ENCODE measurements at places on chromosomes 11 and 22. TPM values are rescaled to one million over a fixed set of nuclear protein-coding genes. Genes with fewer than 3 reads are reported as not detected.

- no peaks in the 10 kb centered on the region for H3K36me3 ChIP-seq
- no peak for DNase-seq
- no peak overlapping the region for H3K4me3 ChIP-seq
- H3K4me1 ChIP-seq: peaks cover 22% of the 10 kb centered on the region
These were observed 214.1 kb downstream of the FAM76B start for GRCh38 chr11:95575517-95575916.

DNA sequence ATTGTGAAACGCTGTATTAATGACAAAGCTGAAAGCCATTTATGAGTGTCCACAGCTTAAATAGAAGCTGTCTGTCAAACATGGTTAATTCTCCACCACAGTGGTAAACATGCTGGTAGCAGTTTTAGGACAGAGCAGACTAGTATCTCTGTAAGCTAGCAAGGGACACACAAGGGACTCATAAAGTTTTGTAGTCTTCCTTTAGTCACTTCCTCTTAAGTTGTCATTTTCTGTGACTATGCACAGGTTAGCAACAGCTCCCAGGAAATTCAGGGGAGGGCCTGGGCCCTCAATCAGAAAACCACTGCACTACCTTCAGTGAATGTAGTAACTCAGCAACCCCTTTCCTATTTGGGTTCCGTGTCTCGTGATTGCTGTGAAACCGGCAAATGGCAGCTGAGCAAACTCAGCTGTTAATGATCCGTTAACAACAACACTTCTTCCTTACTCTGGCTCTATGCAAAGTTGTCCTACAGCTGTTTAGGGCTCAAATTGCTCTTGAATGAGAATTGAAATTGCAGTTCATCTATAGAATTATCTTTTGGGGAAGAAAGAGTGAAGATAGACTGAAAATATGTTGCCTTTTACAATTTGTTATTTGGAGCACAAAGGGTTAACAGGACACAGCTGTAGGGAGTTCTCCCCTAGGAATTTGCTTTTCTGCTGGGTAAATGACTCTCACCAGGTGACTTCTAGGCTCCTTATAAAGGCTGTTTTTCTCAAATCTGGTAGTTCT, at the start of gene MMP26:
Gene MMP26 (plus strand): TSS at position 731 of the 736 bp plus-strand sequence.
- H3K27me3 ChIP-seq: no peaks in the 10 kb centered on the region
- no peak within 1 kb of the TSS for H3K4me3 ChIP-seq
- no peak within 1 kb of the TSS for H3K27ac ChIP-seq
- H3K4me1 ChIP-seq: no peaks in the 10 kb centered on the region

DNA sequence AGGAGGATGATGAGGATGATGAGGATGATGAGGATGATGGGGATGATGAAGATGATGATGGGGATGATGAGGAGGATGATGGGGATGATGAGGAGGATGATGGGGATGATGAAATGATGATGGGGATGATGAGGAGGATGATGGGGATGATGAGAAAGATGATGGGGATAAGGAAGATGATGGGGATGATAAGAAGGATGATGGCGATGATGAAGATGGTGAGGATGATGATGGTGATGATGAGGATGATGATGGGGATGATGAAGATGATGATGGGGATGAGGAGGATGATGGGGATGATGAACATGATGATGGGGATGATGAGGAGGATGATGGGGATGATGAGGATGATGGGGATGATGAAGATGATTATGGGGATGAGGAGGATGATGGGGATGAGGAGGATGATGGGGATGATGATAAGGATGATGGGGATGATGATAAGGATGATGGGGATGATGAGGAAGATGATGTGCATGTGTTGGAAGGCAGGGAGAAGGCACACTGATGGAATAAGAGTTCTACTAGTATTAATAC, 78.9 kb upstream of the MTMR2 start:
- no peaks in the 10 kb centered on the region for H3K27me3 ChIP-seq
- H3K36me3 ChIP-seq: no peaks in the 10 kb centered on the region
- H3K4me1 ChIP-seq: peaks cover 42% of the 10 kb centered on the region
- no peak overlapping the region for H3K4me3 ChIP-seq
- no peak for DNase-seq

Gene NTM
- 1.7 TPM for total RNA-seq

DNA sequence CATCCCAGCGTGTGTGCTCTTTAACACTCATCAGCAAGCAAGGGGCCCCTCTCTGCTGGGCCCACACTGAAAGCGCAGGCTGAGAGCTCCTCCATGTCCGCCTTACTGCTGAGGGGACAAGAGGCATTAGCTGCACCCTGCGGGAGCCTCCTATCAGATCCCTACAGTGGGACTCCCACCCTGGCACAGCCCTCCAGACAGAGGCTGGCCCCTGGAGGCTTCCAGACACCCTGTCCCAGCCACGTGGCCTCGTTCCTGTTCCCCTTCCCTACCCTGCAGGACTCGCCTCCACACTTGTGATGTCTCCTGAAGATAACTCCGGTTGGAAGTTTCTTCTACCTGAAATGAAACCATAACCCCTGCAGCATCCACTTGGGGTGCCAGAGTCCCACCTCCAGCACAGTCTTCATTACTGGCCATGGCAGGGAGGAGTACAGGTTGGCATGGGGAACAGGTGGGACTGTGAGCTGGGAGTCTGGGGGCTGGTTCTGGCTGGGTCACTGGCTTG, 5.0 kb upstream of the SH3BP1 start:
- peak overlapping the region; percentile 15 for H3K4me3 ChIP-seq
- no peaks in the 10 kb centered on the region for H3K27me3 ChIP-seq
- DNase-seq: peak; percentile 73
- no peak overlapping the region for H3K27ac ChIP-seq
